Astrocyte (in vitro differentiated cells and primary cell): ENCODE measurements at places on chromosomes 12 and 14.
A peak's percentile ranks its signal among the peaks of the same experiment; 100 is the strongest.

DNA sequence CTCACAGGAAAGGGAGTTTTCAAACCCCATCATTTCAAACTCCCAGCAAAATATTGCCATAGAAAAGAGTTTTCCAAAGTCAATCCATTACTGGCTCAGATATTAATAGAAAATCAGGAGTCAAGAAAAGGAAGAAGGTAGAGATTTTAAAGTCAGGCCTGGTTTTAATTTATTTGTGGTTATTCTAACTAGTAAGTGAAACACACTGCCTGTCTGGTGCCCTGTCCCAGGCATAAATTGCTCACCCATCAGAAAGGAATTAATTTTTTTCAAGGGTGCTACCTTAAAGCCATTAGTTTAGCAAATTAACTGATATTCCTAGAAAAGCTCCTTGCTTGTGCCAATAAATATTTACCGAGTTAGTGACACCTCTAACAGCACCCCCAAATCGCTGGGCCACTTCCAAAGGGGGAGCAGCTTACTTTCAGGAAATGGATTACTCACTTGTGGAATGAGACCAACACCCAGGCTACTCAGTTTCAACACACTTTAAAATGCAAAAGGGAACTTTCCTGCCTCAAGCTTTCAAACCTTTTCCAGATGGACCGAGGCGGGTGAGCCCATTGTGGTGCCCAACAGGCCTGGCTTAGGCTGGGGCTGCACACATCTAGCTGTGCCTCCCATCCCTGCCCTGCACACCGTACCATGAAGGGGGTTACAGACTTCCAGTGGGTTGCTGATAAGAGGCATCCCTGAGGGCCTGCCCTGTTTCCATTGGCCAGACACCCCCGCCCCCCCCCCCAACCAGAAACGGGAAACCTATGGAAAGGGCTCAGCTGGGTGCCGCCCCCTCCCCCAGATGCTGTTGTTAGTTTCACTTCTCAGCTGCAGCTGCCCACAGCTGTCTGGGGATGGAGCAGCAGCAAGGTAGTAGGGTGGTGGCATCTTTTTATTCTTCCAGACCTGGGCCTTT lies 117.2 kb downstream of the SAMD4A start:
- no peaks in the 10 kb centered on the region for H3K36me3 ChIP-seq
- no peak overlapping the region for H3K4me3 ChIP-seq
- H3K4me1 ChIP-seq, result peaks cover 54% of the 10 kb centered on the region
- no peaks in the 10 kb centered on the region for H3K27me3 ChIP-seq

DNA sequence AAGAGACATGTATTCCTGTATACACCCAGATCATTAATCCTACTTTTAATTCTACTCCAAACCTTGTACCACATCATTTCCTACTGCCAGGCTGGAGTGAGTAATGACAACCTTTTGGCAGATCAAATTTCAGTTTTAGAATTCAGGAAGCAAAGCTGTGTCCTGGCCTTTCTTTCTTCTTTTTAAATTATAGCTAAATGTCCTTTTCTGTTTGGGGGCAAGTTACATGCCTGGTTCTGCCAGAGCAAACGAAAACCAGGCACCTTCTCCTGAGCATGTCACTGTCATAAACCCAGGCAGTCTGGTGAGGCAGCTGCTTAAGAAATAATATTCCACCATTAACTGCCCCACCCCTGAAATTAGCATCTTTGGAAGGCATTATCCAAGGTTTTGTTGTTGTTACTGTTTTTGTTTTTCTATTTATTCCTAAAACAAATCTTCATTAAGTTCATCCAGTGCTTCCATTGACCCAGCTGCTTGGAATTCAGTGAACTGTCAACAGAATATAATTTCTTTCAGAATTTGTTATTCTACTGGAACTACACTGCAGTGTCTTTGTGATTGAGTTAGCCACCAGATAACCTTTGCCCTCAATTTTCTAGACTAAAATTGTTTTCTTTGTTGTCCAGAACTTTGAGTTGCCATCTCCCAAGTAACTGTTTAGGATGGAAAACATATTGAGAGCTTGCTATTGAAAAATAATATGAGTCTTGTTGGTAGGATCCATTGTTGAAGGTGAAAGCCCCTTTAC lies 33.2 kb downstream of the SAMD4A start:
- H3K27ac ChIP-seq, result no peak overlapping the region
- H3K36me3 ChIP-seq, result no peaks in the 10 kb centered on the region
- peaks cover 8% of the 10 kb centered on the region for H3K4me1 ChIP-seq
- peak; percentile 37 for DNase-seq
- H3K4me3 ChIP-seq, result no peak overlapping the region

DNA sequence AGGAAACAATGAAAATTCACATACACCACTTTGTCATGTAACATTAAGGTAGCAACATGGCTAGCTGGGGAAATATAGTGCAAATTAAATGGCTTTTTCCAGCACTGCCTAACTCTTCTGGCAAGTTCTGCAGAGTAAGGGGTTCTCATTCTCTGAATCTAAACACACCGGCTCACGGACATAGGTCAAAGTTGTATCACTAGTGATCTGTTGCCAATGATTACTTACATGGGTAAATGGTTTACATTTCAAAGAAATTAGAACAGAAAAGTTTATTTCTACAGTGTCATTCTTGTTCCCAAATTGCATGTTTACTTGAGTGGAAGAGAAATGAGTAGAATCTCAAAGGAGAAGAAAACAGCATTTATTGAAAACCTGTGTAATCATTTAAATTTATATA lies 381.9 kb downstream of the PRKD1 start:
- H3K27me3 ChIP-seq, result no peaks in the 10 kb centered on the region
- H3K36me3 ChIP-seq, result no peaks in the 10 kb centered on the region
- no peaks in the 10 kb centered on the region for H3K4me1 ChIP-seq
- H3K27ac ChIP-seq, result no peak overlapping the region
- no peak for DNase-seq

- peak; percentile 20 for DNase-seq
- H3K4me3 ChIP-seq, result no peak overlapping the region
- no peaks in the 10 kb centered on the region for H3K4me1 ChIP-seq
- no peak overlapping the region for H3K27ac ChIP-seq
These were observed 201.3 kb upstream of the RBM19 start for GRCh38 chr12:114167431-114167830.

DNA sequence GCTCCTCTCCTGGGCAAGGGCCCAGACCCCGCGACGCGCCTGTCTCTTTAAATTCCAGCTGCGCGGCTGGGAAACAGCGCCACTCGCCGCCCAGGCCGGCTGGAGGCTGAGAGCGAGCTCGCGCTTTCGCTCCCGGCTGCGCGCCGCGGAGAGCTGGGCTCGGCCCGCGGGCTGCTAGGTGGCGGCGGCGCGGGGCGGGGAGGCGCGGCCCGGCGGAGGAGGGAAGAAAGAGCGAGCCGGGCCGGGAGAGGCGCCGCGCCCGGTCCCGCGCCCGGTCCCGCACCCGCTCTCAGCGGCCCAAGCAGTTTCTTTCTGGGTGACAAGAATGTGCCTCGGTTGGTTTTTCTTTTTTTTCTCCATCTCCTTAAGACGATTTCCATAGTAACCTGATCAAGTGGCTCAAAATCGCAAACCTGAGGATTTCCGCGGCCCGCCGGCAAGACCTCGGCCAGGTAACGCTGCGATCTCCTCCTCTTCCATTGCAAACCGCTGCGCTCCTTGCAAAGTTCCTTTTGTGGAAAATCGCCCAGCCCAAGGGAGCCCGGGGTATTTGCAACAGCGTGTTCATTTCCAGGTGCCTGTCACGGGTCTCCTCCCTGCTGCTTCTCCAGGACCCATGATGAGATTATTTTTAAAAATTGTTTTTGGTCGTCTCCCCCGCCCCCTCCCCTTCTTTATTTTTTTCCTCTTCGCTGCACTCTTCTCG lies 259.5 kb upstream of the E2F7 start:
- no peaks in the 10 kb centered on the region for H3K36me3 ChIP-seq
- H3K4me1 ChIP-seq, result peaks cover 3% of the 10 kb centered on the region
- peak overlapping the region; percentile 79 for H3K4me3 ChIP-seq
- peaks cover 9% of the 10 kb centered on the region for H3K27me3 ChIP-seq
- DNase-seq, result peak; percentile 58

GRCh38 chr12:78916845-78917480 lies 52.4 kb downstream of the SYT1 start:
- H3K27me3 ChIP-seq, result no peaks in the 10 kb centered on the region
- H3K4me3 ChIP-seq, result no peak overlapping the region
- H3K4me1 ChIP-seq, result peaks cover 6% of the 10 kb centered on the region
- H3K27ac ChIP-seq, result peak overlapping the region; percentile 46
- no peaks in the 10 kb centered on the region for H3K36me3 ChIP-seq

DNA sequence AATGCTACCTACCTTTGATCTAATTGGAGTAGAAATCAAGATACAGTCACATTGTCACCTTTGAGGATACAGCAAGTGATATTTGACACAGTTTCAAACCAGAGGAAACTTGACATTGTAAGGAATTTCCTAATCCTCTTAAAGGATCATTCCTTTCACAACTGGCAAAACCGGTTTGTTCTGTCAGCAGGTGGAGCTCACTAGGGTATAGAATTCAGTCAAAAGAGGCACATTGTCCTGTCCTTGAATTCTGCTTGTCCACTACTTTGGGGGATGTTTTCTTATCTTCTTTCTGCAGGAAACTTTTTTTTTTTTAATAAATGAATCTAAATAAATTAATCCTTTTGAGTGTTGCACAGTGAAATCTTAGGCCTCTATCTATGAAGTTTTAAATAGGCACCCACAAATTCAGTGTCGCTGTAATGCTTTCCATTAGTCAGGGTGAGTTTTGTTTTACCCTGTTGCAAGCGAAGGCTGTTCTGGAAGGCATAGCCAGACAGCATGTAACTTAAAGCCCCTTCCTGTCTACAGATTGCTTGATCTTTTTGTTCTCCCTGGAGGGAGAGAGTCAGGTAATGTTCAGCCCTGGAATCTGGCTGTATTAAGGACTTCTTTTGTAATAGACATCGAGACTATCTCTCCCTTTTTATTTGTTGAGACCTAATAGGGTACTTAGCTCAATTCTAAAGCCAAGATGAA lies 285.0 kb upstream of the RGS6 start:
- no peaks in the 10 kb centered on the region for H3K27me3 ChIP-seq
- peaks cover 15% of the 10 kb centered on the region for H3K4me1 ChIP-seq
- H3K4me3 ChIP-seq, result no peak overlapping the region
- H3K27ac ChIP-seq, result no peak overlapping the region

- DNase-seq, result no peak
- H3K4me3 ChIP-seq, result no peak overlapping the region
- H3K27me3 ChIP-seq, result no peaks in the 10 kb centered on the region
- no peak overlapping the region for H3K27ac ChIP-seq
- peaks cover 8% of the 10 kb centered on the region for H3K36me3 ChIP-seq
These were observed 78.3 kb downstream of the AEBP2 start for GRCh38 chr12:19517583-19517982.

GRCh38 chr12:29726741-29727348 lies 56.9 kb downstream of the TMTC1 start:
- H3K4me1 ChIP-seq, result peaks cover 5% of the 10 kb centered on the region
- H3K27ac ChIP-seq, result no peak overlapping the region
- H3K27me3 ChIP-seq, result no peaks in the 10 kb centered on the region
- DNase-seq, result no peak
- H3K4me3 ChIP-seq, result no peak overlapping the region

DNA sequence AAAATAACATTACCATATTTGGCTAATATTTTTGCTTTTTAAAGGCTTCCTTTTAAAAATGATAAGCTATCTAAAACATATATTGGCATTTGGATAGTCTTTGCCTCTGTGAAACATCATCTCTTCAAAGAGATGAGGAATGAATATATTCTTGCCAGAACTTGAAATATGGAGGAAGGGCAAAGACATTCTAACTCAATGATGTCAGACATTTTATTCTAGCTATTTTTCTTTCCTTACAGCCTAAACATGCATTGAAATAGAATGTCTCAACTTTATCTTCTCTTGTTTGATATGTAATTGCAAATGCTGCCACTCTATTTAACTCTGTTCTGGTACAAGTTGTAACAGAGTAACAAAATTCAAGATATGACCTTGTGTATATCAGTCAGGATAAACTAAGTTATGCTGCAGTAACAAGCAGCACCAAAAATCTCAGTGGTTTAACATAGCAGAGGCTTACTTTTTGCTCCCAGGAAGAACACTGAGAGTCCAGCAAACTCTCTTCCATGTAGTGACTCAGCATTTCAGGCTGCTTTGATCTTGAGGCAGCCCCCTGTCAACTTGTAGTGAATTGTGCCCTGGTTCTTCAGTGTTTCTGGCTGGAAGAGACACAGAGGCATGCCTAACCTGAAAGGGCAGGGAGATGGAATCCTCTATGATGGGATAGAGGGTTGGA lies 11.0 kb downstream of the IRAK3 start:
- no peaks in the 10 kb centered on the region for H3K27me3 ChIP-seq
- H3K4me1 ChIP-seq, result no peaks in the 10 kb centered on the region
- no peak for DNase-seq
- no peak overlapping the region for H3K4me3 ChIP-seq
- H3K27ac ChIP-seq, result no peak overlapping the region

DNA sequence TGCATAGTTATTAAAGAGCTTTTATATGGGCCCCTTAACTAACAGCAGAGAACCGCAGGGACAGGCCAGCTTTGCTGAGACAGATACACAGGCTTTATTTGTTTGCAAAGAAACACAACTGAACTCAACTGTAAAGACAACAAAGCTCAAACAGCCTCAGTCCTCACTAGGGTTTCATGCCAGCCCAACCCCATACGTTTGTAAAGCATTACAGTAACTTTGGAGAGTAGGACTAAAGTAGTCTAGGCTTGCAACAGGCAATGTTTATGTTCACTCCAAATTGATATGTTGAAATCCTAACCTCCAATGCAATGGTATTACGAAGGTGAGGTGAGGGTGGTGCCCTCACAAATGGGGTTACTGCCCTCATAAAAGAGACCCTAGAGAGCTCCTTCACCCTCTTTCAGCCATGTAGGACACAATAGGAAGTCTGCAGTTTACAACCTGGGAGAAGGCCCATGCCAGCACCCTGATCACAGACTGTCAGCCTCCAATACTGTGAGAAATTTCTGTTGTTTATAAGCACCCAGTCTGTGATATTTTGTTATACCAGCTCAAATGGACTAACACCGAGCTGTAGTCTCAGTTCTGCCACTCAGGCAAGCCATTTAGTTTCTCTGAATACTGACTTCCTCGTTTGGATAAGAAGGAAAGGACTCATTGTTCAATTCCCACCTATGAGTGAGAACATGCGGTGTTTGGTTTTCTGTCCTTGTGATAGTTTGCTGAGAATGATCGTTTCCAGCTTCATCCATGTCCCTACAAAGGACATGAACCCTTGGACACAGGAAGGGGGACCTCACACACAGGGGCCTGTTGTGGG lies 35.2 kb downstream of the PPM1H start:
- no peaks in the 10 kb centered on the region for H3K36me3 ChIP-seq
- no peak overlapping the region for H3K4me3 ChIP-seq
- no peak overlapping the region for H3K27ac ChIP-seq
- H3K27me3 ChIP-seq, result no peaks in the 10 kb centered on the region

DNA sequence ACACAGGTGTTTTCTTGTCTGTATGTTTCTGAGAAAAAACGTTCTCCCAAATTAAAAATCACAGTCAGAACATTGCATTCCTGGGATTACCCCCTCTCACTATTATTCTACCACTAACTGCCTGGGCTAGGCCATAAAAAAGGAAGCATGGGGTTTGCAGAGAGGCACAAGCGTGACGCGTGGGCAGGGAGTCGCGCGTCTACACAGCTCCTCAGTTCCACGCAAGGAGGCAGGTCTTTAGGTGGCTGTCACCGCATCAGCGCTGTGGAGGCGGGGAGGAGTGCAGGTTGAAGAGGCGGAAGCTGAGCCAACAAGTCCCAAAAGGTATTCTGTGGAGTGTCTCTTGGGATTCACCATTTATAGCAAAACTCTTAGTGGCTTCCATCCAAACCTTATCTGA lies 109.9 kb downstream of the RIMBP2 start:
- no peaks in the 10 kb centered on the region for H3K36me3 ChIP-seq
- DNase-seq, result no peak
- H3K4me3 ChIP-seq, result no peak overlapping the region
- no peak overlapping the region for H3K27ac ChIP-seq
- no peaks in the 10 kb centered on the region for H3K4me1 ChIP-seq

GRCh38 chr14:61406675-61407074 lies 85.3 kb downstream of the PRKCH start:
- no peak overlapping the region for H3K4me3 ChIP-seq
- H3K36me3 ChIP-seq, result no peaks in the 10 kb centered on the region
- no peak overlapping the region for H3K27ac ChIP-seq
- DNase-seq, result no peak
- H3K27me3 ChIP-seq, result peaks cover 2% of the 10 kb centered on the region
